ENCODE measurements at places on chromosomes 7 and 10.

DNA sequence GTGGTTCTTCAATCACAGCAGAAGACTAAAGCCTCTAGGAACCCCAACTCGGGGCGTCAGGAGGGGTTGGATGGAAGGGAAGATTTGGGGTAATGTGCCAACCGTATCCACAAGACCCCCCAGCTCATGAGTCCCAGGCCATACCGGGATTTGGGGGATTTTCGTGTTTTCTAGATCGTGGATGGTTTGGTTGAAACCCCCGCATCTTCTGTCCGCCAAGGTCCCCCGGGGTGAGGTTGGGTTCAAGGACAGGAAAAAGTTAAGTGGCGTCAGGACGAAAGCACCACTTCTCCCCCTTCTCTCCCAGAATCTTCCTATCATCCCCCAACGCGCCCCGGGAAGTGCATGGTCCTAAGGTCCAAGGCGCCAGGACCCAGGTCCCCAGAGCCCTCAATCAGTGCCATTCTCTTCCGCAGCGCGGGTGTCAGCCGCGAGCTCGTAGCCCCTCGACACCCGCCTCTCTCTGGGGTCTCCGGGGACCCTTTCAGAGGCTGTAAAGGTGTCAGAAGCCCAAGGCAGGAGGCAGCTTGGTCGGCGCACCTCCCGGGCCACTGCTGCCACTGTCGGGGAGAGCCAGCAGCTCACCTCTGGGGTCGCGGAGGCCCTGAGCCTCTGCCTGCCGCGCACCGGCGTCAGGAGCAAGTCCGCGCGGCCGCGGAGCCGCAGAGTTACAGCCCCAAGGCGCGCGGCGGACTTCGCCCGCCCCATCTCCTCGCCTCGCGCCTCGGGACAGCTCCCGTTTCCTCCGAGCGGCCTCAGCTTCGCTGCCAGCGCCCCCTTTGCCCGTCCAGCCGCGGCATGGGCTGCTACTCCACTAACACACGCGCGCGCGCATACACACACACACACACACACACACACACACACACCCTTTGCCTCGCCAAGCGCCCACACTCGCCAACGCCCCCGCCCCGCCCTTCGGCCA lies 1.5 kb downstream of the MKX start:
- DNase-seq, result no peak

GRCh38 chr7:140691376-140692045 lies 5.0 kb upstream of the NDUFB2 start:
- no peak for DNase-seq

DNA sequence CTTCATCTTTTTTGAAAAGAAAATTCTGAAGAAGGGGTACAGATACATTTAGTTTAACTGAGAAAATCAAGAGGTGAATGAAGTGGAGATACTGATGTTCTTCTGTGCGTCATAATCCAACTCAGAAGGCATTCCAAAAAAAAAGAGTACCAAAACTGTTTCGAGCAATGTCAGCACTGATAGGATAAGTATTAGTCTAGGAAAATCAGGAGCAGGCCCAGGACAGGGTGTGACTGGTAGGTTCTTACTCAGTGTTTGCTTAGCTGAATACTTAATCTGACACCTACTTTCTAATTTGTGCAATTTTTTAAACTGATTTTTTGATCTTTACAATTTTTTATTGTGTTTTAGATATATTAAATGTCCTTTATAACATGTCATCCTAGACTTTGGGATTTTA lies 4.3 kb downstream of the BZW2 start:
- DNase-seq, result no peak

DNA sequence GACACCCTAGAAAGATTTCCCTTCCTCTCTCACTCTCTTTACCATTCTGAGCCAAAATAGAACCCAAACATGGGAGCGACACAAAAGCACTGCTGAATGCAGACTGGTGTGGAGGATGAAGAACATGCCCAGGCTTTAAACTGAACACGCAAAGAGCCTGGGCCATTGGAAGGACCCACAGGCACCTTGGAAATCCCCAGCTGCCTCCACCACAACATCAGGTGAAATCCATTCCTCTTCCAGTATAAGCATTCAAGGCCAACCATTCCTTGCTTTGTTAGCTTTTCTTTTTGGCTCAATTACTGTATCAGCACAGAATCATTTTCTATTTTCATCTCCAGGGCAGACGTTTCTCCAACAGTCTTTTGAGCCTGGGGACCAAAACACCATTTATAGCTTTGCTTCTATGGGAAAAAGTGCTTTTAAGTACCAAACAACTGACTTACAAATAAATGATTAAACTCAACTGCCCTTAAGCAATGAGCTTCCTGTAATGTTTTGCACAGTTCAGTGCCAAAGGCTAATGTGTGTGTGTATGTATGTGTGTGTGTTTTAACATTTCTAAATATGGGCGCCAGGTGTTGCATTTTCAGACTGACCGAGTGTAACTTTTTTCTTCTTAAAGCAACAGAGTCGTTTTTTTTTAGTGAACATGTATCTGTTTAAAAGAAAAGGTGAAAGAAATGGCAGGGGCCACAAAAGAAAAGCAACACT lies 16.2 kb upstream of the BLNK start:
- no peak for DNase-seq

- DNase-seq, result no peak
Measured at GRCh38 chr10:119268428-119268827, 61.1 kb downstream of the GRK5 start.

GRCh38 chr10:97234400-97234799 lies 48.6 kb upstream of the SLIT1 start:
- peak; percentile 45 for DNase-seq

DNA sequence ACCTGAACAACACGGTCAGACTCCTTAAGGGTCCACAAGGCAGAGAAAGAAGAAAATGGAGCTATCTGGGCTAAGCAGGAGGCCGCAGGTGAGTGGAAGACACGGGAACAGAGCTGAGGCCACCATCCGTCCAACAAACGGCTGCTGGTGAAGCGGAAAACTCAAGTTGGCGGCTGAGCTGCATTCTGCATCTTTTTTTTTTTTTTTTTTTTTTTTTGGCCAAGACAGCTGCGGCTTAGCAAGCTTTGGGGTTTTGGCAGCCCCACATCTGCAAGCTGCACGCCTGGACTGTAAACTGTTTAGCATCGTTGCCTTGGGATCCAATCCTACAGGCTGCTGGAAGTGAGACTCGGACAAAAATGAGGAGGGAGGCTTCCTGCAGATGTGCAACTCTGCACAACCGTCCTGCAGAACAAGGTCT lies 37.4 kb downstream of the RGS10 start:
- no peak for DNase-seq

DNA sequence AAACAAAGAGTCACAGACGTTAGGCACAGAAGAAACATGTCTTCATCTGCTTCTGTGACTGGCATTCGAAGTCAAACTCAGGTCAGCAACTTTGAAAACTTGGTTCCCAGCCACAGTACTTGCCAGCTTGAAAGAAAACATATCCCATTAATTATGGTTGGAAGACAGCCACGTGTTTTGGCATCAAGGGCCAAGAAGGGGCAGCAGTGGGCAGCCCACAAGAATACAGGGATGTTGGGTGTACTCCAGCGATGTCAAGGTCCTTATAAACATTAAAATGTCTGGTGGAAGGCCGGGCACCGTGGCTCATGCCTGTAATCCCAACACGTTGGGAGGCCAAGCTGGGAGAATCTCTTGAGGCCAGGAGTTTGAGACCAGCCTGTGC lies 29.5 kb downstream of the JCAD start:
- DNase-seq, result no peak
